ENCODE measurements at places on chromosomes 6 and 20.

DNA sequence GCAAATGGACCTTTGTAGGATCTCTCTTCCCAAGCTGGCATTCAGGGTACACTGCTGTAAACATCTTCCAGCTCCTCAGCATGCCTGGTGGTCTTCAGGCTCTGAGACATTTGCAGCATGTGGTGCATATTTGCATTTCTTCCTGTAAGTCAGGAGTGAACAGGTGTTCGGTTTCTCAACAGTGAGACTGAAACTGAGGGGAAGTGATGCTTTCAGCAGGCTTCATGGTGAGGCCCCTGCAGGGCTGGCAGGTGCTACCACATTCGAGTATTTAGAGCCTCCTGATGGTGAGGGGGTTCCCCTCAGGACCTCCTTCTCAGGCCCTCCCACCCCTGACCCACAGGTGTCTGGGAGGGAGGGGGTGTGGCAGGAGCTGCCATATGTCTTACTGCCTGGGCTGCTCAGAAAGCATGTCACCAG, 15.1 kb downstream of the MYBL2 start:
- no peak for DNase-seq

GRCh38 chr6:7496266-7496875, 45.1 kb upstream of the DSP start:
- no peak for DNase-seq

GRCh38 chr20:36238760-36239159, 2.5 kb downstream of the AAR2 start:
- no peak for DNase-seq

GRCh38 chr20:63216041-63216848, at the start of gene YTHDF1:
Gene YTHDF1 (minus strand): TSS chr20:63216131. CDS start chr20:63215892, 239 bp downstream.
- DNase-seq: peak; percentile 88

- no peak for DNase-seq
These were observed 14.8 kb upstream of the CALHM6 start for GRCh38 chr6:116446399-116446798.

GRCh38 chr6:7684843-7685242, 41.1 kb upstream of the BMP6 start:
- no peak for DNase-seq

Measured in stimulated activated CD8-positive, alpha-beta memory T cell treated with anti-CD3 and anti-CD28 coated beads, Interleukin-7, amount 100 ng/mL, for 1 hour (primary cell).